Right cardiac atrium (tissue), 5 donors: ENCODE measurements at places on chromosomes 7 and 10.

- DNase-seq: no peak
Measured at GRCh38 chr10:129516846-129517679, 50.0 kb downstream of the MGMT start.

DNA sequence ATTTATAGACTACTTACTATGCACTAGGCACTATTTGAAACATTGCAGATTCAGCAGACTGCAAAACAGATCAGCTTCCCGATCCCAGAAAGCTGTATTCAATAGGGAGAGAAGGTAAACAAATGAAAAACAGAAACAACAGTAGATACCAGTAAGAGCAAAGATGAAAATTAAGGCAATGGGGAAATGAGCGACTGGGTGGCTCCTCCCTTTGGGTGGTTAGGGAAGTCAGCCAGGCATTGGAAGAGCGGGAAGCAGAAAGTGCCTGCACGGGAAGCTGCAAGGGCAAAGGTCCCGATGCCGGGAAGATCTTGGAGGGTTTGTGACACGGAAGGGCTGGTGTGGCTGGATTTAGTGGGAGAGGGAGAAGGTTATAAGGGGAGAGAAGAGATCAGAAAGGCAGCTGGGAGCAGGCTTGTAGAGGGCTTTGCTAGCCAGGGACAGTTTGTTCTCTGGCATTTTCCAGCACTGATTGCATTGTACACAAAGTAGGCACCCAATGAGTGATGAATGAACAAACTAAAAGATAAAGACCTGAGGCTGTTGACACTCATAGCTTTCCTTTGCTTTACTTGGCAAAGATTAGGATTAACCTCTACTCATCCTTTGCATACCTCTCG lies 67.8 kb downstream of the NAMPT start:
- DNase-seq: peak; percentile 93

DNA sequence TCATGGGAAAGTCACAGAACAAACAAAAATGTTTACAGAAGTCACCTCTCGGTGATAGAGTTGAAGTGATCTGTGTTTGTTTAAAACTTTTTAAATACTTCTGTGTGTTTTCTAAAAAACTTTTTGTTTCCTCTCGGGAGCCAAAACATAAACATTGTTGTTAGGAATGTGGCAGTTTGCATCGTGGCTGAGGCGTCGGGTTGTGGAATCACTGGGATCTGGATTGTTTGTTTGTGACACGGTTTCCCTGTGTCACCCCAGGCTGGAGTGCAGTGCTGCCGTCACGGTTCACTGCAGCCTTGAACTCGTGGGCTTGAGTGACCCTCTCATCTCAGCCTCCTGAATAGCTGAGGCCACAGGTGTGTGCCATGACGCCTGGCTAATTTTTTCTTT lies 29.0 kb upstream of the SUN1 start:
- no peak for DNase-seq

DNA sequence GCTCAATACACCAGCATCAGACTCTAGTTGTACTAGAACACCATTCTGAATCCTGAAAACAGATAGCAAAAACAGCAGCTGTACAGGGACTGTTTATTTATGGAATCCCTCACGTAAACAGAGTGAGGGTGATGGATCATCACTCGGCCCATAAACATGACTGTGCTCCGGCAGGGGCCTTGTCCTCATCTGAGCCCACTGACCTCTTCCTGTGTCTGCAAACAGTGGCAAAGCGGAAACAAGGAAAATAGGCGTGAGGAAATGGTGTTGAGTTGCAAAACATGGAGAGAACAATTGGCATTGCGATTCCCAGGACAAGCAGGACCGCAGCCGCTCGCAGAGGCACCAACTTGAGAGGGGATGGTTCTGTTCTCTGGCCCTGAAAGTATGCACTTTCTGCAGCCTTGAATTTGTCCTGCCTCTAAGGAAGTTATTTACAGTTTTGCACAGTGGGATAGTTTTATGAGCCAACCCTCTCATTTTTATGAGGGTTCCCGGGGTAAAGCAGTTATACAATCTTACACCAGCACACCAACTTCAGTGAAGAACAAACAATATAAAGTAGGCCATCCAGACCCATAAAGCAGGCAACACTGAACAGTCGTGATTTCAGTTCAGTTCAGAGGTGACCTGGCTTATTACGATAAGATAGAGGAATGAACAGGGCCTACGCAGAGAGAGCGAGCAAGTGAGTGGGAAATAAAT lies 248.0 kb upstream of the FZD8 start:
- DNase-seq: no peak

- DNase-seq: no peak
Measured at GRCh38 chr10:68831961-68832455, 4.7 kb downstream of the STOX1 start.

DNA sequence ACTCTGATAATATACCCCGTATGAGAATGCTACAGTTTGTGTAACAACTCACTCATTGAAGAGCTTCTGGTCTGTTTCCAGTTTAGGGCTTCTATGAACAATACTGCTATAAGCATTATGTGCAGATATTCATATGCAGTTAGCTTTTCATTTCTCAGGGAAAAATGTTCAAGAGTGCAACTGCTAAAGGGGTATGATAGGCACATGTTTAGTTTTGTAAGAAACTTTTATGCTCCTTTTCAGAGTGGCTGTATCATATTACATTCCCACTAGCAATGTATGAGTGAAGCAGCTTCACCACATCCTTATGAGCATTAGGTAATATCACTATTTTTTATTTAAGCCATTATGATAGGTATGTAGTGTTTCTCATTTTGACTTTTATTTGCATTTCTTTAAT lies 182.6 kb upstream of the CXCL12 start:
- DNase-seq: no peak

DNA sequence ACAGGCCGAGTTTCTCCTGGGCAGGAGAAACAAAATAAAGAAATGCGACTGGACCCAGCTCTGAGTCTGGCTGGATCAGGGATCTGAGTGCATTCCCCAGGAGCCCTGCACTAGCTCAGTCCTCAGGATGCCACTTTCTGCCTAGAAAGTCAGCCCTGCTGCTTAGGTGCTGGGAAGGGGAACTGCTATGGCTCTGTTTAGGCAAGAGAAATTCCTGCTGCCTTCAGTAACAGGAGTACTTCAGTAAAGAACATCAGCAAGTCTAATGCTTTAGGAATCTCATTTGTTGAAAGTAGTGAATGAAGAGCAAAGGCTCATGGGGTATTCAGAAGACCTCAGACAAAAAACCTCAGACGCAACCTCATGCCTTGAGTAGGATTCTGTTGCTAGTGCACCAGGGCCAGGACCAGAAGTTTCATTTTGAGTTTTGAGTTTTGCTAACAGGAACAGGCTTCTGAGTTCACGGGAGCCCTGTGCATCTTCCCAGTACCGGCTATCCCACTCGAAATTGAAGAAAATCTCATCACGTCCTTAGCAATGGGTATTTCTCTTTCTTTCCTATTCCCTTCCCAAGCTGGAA lies 170.8 kb upstream of the CDCA7L start:
- DNase-seq: no peak

GRCh38 chr7:91503934-91504555 lies 239.8 kb downstream of the FZD1 start:
- no peak for DNase-seq

DNA sequence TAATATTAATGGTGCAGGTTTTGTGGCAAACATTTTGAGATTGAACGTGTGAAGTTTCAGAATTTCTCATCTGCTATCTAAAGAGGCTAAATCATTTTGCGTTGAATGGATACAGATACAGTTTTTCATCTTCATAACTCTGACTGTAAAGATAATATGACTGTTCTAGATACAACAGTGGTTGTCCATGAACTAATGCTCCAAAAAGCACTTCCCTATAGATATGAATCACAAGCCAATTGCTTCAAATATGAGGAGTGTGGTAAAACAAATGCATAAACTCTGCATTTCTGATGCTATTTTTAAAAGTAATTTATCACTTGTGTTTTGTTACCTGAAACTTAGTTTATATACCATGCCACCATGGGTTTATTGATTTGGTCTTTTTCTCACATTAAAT lies 750.1 kb downstream of the MAGI2 start:
- no peak for DNase-seq

DNA sequence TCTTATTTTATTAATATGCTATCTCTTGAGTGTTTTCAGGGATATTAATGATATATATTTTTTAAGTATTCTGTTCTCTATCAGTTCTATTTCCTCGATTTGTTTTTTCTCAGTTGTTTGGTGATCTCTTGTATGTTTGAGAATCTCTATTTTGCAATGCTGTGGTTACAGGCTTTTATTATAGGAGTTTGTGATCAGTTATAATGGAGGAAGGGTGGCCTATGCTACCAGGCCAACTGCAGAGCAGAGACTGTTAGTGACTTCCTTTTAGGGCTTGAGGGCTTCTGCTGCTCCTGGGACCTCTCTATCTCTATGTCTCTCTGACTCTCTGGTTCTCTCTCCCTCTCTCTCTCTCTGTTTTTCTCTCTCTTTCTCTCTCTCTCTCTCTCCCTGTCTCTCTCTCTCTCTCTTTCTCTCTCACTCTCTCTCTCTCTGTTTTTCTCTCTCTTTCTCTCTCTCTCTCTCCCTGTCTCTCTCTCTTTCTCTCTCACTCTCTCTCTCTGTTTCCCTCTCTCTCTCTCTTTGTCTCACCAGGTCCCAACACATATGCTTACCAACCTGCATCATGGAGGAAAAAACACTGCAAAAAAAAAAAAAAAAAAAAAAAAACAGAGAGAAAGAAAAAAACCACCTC lies 69.4 kb upstream of the CAV2 start:
- DNase-seq: no peak

- DNase-seq: no peak
Measured at GRCh38 chr10:110387983-110388686, 83.4 kb upstream of the SMNDC1 start.

DNA sequence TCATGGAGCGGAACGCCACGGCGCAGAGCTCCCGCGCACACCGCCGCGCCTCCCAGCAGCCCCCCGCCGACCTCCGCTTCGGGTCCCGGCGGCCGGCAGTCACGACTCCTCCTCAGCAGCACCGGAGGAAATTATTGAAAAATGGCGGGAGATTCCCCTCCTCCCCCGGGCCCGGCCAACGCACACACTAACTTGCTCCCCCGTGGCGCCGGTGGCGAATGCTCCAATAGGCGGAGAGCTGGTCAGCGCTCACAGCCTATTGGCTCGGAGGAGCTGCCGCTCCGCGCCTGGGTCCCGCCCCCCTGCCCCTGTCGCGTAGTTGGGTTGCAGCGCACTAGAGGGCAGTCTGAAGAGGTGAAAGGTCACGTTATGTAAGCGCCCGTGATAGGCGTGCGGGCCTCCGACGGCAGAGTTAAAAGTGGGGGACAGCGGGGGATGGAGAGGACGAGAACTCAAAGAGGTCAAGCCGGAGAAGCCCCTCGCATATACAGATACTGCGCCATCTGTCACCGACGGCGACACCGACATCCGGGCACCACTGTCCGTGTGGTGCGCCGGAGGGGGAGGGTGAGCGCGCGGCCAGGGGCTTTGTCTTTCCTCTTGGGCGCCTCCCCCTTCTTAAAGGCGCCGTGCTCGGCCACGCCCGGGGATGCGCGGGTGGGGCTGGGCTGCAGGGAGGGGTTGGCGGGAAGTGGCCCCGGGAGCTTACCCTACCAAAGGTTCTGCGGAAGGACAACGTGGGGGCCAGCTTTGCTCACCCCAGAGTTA lies at the start of gene BAZ1B:
Gene BAZ1B, minus strand, starts transcription at position 189 of the 768 bp plus-strand sequence. CDS start 360 bp downstream, outside the sequence.
- DNase-seq: peak; percentile 99

- no peak for DNase-seq
Measured at GRCh38 chr10:14524691-14525324, 194.1 kb upstream of the FRMD4A start.
